ENCODE measurements at places on chromosomes 1 and 21.

DNA sequence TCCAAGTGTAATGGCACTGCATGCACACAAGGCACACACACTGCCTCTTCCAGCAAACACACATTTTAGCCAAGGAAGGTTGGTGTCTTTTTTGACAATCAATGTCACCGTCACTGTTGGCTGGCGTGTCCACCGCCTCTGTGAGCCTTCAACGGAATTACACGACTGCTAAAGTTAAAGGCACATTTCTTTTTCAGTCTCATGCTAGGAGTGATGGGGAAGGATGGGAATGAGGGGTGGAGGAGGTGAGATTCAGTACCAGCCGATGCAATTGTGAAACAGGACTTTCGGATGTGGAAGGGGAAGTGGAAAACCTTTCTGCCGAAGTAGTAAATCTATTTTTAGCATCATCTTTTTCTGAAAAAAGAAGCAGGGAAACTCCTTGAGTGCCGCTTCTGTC lies 1.4 kb downstream of the ELAVL4 start:
- DNase-seq, result no peak

DNA sequence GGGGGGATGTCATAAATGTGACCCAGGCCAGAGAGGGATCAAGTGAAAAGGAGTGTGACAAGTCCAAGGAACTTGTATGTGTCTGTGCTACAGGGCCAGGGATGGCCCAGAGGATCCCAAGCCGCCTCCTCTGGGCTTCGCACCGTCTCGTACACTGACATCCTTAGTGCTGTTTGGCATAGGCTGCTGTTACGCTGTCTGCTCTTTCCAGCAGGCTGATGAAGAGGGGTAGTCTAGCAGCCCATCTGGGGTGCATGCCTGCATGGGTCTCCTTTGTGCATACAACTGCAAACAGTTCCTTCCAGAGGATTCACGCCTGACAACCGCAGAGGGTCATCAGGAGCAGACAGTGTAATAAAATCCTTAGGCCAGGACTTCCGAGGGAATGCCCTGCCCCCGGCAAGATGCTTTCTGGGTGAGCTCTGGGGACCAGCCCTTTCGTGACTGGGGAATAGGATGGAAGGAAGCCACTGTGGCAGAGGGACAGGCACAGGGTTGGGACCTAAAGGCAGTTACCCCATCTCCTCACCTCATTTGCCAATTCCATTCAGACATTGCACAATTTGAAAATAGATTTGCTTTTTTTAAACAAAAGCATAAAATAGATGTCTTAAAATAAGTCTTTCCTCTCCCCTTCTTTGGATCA lies 6.3 kb upstream of the GOLT1A start:
- DNase-seq, result no peak

- no peak for DNase-seq
These were observed 314.8 kb upstream of the C1orf174 start for GRCh38 chr1:4214826-4215225.

DNA sequence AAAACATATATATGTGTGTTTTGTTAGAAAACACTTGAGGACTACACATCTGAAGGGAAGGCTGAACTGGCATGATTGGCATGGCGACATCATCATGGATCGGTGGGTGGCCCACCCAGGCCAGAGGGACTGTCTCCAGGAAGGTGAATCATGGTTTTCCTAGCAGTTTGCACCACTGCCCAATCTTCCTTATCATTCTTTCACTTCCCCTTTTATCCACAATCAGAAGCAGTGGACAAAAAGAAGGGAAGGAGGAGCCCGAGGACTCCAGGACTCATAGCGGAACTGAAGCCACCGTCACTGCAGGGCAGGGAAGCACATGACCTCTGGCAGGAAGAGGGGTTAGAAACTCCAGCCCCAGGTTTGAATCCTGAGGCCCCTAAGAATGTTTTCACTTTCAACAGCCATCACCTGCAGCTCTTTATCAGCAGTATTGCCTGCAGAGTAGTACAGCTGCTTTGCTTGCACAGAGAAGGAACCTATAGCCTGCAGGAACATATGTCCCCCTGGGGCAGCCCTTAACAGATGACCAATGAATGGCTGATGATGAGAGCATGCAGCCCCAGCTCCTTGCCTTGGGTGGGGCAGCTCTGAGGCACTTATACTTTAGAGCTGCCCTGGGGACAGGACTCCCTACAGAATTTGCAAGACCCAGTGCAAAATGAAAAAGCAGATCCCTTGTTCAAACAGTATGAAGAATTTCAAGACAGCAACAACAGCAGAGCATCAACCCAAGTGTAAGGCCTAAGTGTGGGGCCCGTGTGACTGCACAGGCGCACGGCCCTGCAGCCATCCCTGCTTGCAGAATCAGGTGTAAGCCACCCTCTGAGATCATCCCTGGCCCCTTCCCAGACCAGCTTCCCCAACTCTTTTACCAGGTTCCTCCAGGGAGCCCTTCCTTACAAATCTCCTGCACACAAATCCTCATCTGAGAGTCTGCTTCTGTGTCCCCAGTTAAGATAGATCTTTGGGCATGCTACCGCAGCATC lies 241.8 kb upstream of the IRF2BP2 start:
- DNase-seq, result no peak

GRCh38 chr1:11318982-11319381 lies 46.0 kb downstream of the UBIAD1 start:
- DNase-seq, result no peak

GRCh38 chr1:21350202-21350885 lies 60.1 kb upstream of the ECE1 start:
- no peak for DNase-seq

DNA sequence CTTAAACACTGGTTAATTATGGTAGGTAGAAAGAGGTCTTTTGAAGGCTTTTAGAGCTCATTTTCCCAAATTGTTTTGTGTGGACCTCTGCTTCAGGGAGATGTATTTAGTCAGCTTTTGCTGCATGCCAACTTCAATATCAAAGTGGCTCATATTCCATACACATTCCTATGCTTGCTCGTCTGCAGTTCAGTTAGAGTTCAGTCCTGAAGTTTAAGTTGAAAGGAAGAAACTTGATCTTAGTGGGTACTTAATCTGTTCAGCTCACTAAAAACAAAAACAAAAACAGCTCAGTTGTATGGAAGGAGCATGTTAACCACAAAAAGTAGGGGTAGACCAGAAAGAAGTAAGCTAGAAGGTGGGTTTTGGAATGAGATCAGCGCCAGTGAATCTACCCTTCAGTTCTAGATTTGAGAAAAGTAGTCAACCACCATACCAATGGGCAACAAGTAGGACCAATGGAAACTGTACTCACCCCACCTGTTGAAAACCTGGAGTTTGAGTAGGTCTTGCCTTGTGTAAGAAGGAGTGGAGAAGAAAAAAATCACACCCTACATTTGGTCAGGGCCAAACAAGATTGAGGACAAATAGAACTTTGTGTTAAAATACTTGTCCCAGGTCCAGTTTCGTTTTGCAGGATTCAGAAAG lies 58.0 kb downstream of the LEPR start:
- DNase-seq, result no peak

DNA sequence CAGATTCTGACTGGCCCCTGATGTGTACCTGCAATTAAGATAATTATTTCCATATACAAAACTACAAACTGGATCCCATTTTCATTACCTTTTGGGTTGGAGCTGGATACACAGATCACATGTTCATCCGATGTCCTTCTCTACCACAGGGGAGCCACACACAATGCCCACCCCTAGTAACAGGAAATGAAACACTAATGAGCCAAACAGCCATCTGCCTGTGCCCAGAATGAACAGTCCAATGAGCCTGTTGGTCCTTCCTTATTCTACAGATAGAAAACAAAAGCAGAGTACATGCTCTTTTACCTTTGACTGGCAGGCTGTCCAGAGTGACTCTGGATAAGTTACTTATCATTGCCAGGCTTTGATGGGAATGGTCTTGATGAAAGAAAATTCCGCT lies 68.6 kb downstream of the SIPA1L2 start:
- no peak for DNase-seq

- DNase-seq, result no peak
These were observed 804.8 kb downstream of the USP25 start for GRCh38 chr21:16534408-16535101.

- DNase-seq, result no peak
These were observed 263.9 kb downstream of the DNM3 start for GRCh38 chr1:172105230-172105629.

DNA sequence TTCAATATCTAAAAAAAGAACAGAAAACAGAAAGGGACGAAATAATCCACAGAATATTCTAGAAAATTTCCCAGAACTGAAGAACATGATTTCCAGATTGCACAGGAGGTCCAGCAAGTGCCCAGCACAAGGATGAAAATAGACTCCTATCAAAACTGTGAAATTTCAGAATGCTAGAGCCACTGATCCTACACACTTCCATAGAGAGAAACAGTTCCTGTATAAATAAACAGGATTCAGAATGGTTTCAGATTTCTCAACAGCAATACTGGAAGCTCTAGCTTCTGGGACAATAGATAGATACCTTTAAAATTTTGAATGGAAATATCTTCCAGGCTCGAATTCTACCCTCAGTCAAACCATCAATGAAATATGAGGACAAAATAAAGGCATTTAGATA lies 4.6 kb downstream of the TARBP1 start:
- no peak for DNase-seq

DNA sequence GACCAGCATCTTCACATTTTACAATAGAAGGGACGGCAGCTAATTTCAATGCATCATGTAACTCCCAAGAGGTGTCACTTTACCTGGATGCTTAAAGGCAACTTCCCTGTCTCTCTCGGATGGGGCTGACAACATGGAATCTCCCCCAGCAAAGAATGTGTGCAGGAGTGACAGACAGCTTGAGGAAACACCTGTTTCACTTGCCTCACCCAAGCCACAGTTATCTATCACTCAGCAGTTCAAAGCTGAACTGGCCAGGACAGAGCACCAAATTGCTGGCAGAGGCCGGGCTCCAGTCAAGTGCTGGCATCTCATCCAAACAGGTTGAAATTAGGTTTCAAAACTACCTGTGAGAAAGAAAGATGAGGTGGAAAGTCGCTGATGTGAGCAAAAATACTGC lies 538.0 kb upstream of the PLXNA2 start:
- no peak for DNase-seq
